Tongue (tissue), 3 donors: ENCODE measurements at places on chromosomes 16 and 17. TPM values are rescaled to one million over a fixed set of nuclear protein-coding genes. Genes with fewer than 3 reads are reported as not detected.

- DNase-seq, result peak; percentile 22
These were observed 96.3 kb downstream of the TMEM114 start for GRCh38 chr16:8493972-8494371.

DNA sequence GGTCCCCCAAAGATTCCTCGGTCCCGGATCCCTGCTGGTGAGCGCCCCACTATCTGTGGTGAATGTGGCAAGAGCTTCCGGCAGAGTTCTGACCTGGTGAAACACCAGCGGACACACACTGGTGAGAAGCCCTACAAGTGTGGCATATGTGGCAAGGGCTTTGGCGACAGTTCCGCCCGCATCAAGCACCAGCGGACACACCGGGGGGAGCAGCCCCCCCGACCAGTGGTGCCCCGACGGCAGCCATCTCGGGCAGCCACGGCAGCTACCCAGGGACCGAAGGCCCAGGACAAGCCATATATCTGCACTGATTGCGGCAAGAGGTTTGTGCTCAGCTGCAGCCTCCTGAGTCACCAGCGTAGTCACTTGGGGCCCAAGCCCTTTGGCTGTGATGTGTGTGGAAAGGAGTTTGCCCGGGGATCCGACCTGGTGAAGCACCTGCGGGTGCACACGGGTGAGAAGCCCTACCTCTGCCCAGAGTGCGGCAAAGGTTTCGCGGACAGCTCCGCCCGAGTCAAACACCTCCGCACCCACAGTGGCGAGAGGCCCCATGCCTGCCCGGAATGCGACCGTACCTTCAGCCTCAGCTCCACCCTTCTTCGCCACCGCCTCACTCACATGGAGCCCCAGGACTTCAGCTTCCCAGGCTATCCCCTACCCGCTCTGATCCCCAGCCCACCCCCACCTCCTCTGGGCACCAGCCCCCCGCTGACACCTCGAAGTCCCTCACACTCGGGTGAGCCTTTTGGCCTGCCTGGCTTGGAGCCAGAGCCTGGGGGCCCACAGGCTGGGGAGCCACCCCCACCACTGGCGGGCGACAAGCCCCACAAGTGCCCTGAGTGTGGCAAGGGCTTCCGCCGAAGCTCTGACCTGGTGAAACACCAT is 2.8 kb downstream of the ZNF48 start:
- DNase-seq, result no peak

GRCh38 chr17:45096141-45096540 is 35.0 kb downstream of the NMT1 start:
- DNase-seq, result no peak

DNA sequence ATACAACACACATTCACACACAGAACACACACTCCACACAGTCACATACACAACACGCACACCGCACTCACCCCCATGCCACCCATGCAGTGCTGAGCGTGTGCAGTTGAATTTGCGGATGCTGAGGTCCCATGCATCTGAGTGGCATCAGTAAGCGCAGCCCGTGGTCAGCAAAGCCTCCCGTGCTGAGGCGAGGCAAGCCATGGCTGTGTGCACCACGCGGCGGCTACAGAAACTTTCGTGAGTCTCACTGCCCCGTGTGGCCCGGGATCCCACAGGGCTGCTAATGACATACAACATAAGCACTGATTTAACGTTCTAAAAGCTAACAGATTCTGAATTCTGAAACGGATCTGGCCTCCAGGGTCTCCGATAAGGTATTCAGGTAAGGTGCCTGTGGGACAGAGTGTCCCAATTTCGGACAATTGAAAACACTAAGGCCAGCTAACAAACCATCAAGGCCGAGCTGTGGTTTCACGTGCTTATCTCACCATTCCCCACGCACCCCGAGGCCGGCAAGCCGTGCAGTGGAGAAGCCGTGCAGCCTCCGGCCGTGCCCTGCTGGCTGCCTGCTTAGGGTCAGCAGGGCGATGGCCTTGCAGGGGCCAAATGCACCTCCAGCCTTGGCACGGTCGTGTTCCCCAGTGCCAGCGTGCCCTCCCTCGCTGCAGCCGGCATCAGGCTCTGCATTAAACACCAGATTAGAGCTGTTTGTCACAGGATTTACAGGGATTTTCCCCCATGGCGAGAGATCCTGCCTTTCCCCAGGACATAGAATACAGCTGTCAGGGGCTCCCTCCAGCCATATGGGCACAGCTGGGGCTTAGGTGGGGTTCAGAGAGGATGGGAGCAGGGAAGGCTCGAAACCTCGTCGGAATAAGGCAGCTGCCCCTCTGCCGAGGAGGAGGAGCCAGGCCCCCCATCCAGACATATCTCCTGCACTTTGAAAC is 191.7 kb downstream of the C16orf95 start:
- peak; percentile 86 for DNase-seq

- no peak for DNase-seq
These were observed 96.1 kb upstream of the SDK2 start for GRCh38 chr17:73740370-73740769.

DNA sequence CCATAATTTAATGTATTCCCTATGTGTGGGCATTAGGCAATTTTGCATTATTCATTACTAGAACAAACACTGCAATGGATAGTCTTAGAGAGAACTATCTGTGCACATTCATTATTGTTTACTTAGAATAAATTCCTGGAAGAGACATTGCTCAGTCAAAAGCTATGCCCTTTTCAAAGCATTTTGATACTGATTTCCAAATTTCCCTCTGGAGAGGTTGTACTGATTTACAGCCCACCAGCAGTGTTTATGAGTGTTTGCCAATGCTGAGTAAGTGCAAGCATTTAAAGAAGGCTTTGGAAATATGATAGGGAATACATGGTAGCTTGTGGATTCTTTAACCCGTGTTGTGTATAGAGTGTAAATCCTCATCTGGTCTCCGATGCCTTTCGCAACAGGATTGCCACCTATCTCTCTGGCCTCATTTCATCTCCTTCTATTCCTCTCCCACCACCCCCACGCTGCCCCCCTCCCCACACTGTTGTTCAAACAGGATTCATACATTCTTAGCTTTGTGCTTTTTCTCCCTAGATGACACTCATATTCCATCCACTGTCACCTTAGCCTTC is 33.4 kb upstream of the MMD start:
- DNase-seq, result no peak

- DNase-seq, result no peak
These were observed 257.1 kb downstream of the FTO start for GRCh38 chr16:53960954-53961616.

DNA sequence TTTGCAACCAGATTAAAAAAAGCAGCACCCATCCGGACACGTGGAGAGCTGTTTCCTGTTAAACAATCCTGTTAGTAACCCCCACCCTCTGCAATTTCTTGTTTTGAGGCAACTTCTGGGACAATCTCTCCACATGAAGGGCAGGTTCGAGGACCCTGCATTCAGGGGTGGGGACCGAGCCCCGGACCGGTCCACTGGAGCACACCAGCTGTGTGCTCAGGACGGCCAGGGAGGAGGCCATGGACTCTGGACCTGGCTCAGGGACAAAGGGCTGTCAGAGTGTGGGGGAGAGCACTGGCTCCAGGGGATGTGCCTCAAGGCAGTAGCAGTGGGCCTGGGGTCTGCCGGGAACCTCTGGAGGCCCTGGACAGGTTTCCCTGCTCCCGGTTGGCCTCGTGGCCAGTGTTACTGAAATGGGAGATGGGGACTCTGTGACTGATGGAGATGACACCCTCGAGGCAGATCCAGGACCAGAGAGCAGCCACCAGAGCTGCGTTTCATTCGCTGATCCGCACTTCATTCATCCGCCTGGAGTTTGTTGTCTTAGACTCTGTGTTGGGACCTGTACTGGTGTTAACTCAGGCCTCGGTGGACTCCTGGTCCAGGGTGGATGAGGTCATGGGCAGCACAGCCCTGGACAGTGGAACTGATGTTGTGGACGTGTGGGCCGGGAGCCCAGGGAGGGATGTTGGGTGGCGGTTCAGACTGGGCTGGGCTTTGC is 2.9 kb upstream of the CPNE7 start:
- no peak for DNase-seq

- DNase-seq, result no peak
These were observed 625 bp downstream of the DVL2 start for GRCh38 chr17:7233701-7234082.

DNA sequence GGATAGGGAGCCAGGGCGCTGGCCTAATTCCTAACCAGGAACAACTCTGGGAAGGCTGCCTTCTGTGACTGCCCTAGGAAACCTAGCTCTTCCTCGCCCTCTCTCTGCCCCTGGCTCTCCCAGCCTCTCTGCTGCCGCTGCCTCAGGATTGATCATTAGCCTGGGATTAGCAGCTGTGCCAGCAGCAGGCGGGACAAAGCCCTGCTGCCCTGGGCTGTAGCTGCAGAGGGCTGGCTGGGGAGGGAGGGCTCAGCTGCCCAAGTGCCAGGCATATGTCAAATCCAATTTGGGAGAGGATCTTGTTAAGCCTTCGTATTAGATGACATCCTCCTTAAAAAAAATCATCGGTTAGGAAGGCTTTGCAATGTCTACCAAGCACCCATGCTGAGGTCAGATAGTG is 144.8 kb upstream of the CCL2 start:
- peak; percentile 85 for DNase-seq

DNA sequence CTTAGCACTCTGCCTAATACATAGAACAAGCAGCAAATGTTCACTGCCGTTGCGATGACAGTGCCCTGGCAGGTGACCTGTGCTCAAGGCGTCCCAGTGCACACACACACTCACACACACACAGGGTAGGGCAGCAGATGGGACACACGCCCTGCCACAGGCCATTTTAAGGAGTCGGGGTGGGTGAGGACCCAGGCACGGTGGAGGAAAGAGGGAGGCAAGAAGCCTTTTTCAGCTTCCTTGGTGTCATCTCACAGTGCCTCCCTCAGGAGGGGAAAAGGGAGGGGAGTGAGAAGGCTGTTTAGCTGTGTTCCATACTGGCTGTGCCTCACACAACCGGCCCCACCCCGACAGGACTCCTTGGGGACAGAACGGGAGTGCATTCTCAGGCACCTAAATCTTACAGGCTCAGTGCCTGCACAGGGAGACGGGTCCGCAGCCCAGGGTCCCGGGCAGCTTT is 1.5 kb downstream of the PITPNM3 start:
- DNase-seq, result peak; percentile 63

DNA sequence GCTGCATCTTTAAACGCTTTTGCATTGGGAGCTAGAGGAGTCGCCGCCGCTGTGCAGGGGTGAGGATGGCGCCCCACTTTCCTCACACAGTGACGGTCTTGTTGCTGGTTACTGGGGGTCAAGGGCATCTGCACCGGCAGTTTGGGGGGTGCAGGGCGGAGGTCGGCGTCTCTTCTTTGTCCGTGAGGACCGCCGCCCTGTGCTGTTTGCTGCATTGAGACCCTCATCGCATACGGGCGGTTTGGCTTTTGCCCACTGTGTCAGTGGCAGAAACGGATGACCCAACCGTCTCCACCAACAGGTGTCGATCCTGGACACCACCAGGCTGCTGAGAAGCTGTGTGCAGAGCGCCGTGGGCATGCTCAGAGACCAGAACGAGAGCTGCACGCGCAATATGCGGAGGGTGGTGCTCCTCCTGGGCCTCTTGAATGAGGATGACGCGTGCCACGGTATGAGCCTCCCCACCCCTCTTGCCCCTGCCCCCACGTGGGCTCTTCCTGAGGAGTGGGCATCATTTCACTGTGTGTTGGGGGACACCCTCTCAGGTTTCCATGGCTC is 61.2 kb upstream of the ENDOV start:
- DNase-seq, result no peak

GRCh38 chr17:37714897-37715296 is 30.0 kb downstream of the HNF1B start:
- no peak for DNase-seq

DNA sequence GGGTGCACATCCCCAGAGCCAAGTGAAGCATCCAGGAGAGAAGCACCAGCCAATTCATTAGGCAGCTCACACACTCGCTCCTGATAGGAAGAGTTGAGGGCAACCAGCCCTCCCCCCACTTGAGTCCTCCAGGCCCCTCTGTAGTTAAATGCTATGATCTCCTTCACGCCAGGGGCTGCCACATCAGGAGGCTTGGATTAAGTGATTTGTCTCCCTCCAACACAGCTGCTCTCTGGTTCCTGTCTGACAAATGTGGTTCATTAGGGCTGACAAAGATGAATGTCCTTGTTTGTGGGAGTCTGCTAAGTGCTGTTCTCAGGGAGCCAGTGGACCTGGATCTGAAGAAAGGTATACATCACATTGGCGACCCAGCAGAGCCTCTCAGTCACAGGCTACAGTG is 94.5 kb upstream of the WSCD1 start:
- peak; percentile 84 for DNase-seq

- no peak for DNase-seq
These were observed 1.4 kb downstream of the RETREG3 start for GRCh38 chr17:42607769-42608168.

GRCh38 chr16:26569793-26570192 is 496.9 kb upstream of the C16orf82 start:
- peak; percentile 48 for DNase-seq

- no peak for DNase-seq
These were observed 19.3 kb upstream of the TBX2 start for GRCh38 chr17:61380217-61380835.

GRCh38 chr17:66275651-66276050 is 26.8 kb upstream of the PRKCA start:
- DNase-seq, result no peak

DNA sequence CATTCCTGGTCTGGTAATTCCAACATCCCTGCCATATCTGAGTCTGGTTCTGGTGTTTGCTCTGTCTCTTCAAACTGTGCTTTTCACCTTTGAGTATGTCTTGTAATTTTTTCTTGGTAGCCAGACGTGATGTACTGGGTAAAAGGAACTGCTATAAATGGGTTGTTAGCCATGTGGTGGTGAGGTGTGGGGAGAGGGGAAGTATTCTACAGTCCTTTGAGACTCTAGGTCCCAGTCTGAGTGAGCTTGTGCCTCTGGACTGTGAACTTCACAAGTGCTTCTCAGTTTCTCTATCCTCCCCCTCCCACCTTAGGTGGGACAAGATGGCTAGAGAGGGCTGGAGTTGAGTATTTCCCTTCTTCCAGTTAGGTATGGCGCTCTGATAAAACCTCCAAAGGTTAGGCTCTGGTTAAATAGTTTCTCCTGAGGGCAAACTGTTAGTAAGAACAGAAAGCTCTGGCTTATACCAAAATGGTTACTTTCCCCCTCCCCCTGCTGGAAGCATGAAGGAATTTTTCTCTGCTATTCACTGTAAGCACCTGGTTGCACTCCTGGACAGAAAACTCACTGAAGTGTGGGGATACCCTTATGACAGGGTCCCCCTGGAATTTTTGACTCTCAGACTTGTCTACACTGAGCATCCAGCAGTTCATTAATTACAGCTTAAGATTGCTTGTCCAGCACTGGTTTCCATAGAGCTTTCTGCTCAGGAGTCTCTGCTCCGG is 87.8 kb downstream of the MARCHF10 start:
- no peak for DNase-seq

Gene METTL2A
- 27.4 TPM for total RNA-seq

Gene FOXF1
- 3.6 TPM for total RNA-seq

Gene SMIM22
- not detected for total RNA-seq

Gene PLXDC1
- total RNA-seq, result 13.1 TPM

Gene PLCG2
- total RNA-seq, result 10.4 TPM

Gene CLEC3A
- not detected for total RNA-seq

Gene CMTM1
- total RNA-seq, result 6.4 TPM

Gene SMIM5
- 5.9 TPM for total RNA-seq

Gene MYH2
- 1,036 TPM for total RNA-seq

Gene ACSM3
- total RNA-seq, result 4.4 TPM
